GM06990 (cell line): ENCODE measurements at places on chromosomes 7 and 10.

GRCh38 chr7:41742401-41743020 lies 39.6 kb upstream of the INHBA start:
- DNase-seq, result no peak

DNA sequence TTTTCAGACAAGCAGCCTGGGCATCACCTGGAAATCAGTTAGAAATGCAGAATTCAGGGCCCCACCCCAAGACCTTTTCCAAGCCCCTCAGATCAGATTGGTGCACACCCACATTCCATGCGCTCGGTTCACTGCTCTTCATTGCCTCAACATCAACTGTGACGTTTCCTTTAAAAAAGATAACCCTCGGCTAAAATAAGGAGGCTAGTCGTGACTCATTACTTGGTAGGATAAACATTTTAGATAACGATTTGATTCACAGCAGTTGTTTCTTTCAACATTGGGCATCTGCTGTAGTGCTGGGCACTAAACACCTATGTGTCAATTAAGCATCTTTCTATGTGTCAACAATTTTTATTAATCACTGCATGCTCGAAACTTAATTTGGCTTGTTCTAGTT lies 191.1 kb upstream of the LRGUK start:
- no peak for DNase-seq

DNA sequence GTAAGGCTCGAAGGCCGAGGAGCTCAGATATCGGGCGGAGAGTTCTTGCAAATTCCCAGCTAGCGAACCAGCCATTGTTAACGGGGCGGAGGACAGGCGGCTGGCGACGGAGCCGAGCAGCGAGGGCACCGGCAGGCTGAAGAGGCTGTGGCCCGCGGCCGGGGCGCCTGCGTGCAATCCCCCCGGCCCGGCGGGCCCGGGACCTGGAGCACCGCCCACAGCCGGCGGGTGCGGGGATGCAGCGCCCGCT lies 4.1 kb downstream of the VAX1 start:
- DNase-seq, result no peak

GRCh38 chr7:128829391-128830166 lies 627 bp upstream of the FLNC start:
- DNase-seq, result no peak

DNA sequence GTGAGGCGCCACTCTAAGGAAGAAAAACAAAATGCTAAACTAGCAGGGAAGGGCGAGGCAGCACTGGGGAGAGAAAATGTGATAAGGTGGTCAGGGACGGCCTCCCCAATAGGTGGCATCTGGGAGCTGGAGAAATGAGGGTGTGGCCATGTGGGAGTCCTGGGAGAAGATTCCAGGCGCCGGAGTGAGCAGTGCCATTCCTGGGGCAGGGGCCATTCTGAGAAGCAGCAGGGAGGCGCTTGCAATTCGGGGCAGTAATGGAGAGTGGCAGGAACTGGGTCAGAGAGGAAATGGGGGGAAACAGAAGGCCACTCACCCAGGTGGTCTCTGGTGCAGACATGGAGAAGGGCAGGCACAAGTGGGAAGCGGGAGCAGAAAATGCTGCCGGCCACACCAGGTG lies 61.8 kb upstream of the LRRC18 start:
- no peak for DNase-seq

DNA sequence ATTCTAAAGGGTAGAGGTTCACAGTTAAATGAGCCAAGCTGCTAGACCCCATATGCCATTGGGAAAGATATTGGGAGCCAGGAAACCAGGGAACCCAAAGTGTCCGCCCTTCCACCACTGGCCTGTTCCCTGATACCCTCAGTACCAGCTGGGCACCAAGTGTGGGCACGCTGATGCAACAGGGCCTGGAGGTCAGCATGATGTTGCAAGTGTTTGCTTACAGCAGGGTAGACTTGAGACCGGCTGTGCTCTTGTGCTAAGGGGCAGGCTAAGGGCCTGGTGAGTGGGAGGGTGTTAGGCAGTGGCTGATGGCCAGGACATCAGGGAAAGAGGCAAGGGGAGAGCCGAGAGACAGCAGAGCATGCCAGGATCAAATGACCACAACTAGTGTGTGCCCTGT lies 21.0 kb upstream of the MYL7 start:
- no peak for DNase-seq

GRCh38 chr10:3258394-3258793 lies 85.8 kb upstream of the PITRM1 start:
- no peak for DNase-seq

- DNase-seq, result no peak
Observed at GRCh38 chr10:21300551-21300950, 224.9 kb downstream of the SKIDA1 start.

GRCh38 chr10:37125191-37125732 lies at the start of gene ANKRD30A:
Gene ANKRD30A, plus strand, starts transcription at chr10:37125598. Its CDS starts 190 bp downstream, at chr10:37125788.
- DNase-seq, result no peak

DNA sequence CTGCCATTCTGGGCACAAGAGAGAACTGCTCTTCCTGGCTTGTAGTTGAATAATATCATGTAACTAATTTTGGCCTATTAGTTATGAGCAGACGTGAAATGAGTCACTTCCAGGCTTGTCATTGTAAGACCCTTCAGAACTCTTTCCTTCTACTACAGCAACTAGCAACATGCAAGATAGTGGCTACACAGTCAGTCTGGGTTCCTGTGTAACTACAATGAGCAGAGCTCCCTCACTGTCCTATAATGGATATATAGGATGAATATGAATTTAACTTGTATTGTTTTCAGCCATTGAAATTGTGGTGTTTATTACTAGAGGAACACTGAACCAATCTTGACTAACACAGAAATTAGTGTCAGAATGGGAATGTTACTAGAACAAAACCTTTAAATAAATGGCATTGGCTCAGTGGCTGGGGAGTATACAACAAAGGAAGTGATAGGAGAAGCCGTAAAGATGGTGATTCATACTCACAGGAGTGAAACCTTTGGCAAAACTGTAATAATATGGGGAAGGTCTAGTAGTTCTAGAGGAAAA lies 2.9 kb upstream of the MTPN start:
- peak; percentile 45 for DNase-seq

DNA sequence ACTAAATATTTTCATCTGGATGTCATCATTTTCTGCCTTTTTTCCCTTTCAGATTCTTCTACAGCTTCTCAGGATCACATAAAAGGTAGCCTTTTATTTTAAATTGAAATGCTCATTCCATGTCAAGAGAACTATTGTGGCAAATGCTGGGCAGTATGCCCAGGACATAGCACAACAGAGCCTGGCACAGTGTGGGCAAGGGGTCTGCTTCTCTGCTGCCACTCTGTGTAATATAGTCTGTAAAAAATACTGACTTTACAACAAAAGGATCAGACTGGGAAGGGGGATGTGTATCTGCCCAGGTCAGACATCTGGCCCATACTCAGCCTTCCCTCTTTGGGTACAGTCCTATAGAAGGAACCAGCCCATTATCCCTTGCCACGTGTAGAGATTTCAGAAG lies 62.7 kb downstream of the CUZD1 start:
- DNase-seq, result no peak

GRCh38 chr10:130743751-130744271 lies 567.7 kb downstream of the TCERG1L start:
- DNase-seq, result no peak

GRCh38 chr10:70234668-70235447 lies 1.6 kb upstream of the PPA1 start:
- DNase-seq, result no peak

GRCh38 chr7:149686011-149686410 lies 87.4 kb downstream of the ZNF467 start:
- DNase-seq, result no peak

- peak; percentile 15 for DNase-seq
Observed at GRCh38 chr7:40474790-40475680, 340.2 kb downstream of the SUGCT start.

DNA sequence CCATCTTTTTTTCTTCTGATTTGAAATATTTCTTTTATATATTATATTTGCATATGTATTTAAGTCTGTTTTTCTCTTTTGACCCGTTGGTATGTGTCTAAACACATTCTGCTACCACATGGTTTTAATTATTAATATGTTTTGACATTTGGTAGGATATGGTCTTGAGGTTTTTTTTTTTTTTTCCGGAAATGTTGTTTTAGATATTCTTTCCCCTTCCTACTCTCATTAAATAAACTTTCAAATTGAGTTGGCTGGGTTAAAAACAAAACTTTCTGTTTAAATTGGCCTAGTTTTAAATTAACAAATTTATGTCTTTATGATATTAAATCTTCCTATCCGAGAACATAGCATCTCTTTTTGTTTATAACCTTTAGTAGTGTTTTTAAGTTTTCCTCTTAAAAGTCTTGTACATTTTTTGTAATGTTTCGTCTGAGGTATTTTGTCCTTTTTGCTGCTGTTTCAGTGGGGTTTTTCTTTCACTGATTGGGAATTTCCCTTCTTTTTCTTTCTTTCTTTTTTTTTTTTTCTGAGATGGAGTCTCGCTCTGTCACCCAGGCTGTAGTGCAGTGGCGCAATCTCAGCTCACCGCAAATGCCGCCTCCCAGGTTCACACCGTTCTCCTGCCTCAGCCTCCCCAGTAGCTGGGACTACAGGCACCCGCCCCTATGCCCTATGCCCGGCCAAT lies 25.4 kb downstream of the STAM start:
- DNase-seq, result peak; percentile 35

DNA sequence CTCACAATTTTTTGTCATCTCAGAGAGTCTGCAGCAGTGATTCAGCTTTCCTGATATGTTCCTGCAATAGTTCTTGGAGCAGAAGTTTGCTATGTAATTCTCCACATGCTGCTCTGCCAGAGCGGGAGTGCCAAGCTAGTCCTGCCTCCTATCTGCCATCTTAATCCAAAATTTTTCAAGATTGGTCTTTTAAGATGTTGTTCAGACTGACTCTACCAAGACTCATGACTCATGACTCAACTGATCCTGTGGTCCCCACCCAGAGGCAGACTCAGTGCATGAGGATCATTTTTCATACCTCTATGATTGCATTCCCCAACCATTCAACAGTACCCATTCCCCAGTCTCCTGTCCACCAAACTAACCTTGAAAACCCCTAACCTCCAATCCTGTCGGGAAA lies 470.8 kb downstream of the INHBA start:
- DNase-seq, result no peak

- DNase-seq, result no peak
Observed at GRCh38 chr7:41786944-41787343, 84.1 kb upstream of the INHBA start.

DNA sequence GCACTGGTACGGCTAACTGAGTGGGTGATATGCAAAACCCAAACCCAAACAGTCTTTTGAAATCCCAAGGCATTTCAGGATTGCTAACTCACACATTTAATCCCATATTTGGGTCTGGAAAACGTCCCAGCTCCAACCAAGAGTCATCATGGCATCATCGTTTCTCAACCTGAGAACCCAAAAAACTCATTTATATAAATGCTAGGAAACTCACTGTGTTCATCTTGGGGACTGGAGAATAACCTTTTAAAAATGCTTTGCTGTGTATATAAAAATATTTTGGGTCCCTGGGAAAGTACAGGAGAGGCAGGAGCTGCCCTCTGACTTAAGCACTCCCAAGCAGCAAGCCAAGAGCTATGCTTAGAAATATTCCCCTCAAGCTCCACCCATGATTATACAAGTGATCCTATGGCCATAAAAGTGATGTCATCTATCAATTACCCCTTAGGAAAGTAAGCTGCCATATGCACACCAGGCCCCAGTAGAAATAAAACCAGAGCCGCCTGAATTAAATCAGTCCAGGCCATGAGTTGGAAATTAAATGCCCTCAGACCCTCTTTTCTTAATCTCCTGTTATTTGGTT lies 352.1 kb downstream of the FRMD4A start:
- no peak for DNase-seq

GRCh38 chr10:46549171-46550075 lies 7.0 kb downstream of the GPRIN2 start:
- no peak for DNase-seq

DNA sequence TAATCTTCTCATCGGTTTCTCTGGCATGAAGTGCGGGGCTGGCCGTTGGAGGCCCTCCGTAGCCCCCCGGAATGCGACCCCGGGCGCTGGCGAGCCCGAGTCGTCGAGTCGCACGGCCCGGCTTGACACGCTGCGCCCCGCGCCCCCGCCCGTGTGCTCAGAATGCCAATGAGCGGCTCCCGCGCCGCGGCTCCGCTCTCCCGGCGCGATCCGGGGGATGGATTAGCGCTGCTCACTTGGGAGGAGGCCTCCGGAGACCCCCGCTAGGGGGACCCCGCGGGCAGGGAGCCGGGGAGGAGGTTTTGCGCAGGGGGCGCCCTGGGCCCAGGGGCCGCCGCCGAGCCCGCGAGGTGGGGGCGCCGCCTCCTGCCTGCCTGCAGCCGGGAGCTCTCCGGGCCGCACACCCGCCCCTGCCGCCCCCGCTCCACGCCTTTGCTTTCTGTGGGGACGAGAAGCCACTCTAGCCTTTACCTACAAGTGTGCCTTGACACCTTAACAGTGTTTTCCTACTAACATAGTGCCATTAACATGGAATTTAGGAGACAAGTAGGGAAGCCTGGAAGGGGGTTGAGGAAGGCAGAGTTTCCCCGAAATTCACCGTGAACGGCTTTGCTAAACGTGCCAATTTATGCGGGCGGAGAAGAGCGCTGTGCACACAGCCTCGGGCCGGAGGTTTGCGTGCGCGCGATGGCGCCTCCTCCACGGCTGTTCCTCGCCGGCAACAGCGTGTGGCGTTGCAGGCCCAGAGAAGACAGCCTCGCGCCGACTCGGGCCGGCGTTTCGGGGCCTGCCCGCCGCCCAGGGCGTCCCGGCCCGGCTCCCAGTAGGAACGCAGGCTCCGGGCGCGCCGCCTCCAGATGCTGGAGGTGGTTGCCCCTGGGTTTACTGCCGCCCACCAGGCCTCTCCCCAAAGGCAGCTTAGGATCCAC lies 7.1 kb downstream of the SHH start:
- DNase-seq, result peak; percentile 45

DNA sequence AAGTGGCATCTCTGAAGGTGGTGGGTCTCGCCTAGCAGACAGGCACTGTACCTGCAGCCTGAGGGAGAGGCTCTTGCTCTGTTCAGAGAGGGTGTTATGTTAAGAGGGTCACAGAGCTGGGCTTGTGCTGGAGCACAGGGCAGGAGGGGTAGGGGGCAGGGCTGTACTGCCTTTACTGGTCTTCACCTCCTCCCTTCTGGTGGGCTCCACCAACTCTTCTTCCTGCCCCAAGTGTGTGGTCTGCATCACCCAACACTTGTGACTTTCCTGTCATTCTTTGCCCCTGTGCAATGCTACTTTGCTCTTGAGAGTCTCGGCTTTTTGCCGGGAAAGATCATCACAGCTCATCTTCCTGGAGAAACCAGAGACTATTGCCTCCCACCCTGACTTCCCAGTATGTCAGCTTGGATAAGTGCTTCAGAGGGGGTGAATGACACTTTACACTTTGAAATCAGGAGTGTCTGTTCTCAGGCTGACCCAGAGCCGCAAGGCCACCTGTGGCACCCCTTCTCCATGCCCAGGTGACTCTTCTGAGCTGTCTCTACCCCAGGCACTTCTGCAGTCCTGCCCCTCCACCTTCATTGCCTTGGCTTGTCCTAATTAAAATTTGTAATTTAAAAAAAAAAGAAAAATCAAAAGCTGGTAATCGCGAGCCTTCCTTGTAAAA lies 38.4 kb upstream of the IKZF1 start:
- DNase-seq, result no peak

DNA sequence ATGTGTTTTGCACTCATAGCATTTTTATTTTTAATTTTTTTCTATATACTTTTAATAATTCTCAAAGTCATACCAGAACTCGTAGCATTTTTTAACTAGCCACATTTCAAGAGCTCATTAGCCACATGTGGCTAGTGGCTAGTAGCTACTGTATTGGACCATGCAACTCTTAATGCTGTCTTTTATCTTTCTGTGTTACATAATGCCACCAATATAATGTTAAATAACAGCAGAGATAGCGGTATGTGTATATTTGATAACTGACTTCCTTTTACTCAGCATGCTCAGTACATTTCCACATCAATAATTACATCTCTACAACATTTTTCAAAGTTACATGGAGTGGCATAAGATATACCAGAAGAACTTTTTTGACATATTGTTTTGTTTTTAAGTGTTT lies 91.4 kb downstream of the CDK13 start:
- no peak for DNase-seq
